Foreskin fibroblast (primary cell): ENCODE measurements at places on chromosomes 11 and 22.
A peak's percentile ranks its signal among the peaks of the same experiment; 100 is the strongest.

DNA sequence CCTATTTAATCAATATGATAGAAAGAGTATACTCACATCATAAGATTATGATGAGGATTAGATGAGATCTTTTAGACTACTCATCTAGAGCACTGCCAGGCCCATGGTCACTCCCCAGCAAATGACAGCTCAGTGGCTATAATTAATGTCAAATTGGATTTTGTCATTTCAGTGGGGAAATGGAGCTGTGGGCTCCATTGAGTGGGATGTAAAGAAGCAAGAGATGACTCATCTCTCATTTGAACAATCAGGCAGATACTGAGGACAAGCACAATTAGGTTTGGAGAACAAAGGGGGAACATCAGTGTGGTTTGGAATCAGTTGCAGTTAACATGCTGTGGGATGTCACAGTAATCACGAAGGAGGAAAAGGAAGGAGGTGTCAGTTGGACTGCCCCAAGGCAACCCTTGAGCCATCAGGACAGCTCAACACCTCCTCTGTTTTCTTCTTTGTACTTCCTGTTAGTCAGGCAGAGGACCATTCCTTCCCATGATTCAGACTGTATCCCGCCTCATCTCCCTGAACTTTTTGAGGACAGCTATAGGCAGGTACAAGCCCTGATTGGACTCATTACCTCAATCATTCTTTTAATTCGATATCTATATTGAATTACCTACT lies 473.7 kb upstream of the ISX start:
- DNase-seq = no peak

GRCh38 chr22:41699264-41700107 lies at the start of gene MEI1:
Gene MEI1 (plus strand): TSS chr22:41699503. CDS start chr22:41699539, 36 bp downstream.
- DNase-seq = peak; percentile 84

- no peak for DNase-seq
These were observed 44.2 kb upstream of the POU2AF1 start for GRCh38 chr11:111423250-111423615.

DNA sequence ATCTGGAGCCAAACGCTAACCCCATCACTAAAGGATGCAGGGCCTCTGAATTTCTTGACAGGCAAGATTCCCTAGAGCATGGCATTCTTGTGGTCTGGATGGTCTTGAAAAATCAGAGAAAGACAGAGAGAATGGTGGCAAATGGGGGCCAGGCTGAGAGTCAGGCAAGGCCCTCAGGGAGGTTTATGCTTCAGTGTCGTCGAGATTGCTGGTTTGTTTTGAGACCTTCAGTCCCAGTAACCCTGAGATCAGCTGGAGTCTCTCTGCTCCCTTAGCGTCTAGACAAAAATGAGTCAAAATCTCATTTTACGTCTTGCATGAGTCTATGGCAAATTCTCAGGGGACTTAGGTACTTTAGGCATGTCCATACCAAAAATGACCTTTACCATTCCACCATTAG lies 539.3 kb downstream of the SOX6 start:
- no peak for DNase-seq

DNA sequence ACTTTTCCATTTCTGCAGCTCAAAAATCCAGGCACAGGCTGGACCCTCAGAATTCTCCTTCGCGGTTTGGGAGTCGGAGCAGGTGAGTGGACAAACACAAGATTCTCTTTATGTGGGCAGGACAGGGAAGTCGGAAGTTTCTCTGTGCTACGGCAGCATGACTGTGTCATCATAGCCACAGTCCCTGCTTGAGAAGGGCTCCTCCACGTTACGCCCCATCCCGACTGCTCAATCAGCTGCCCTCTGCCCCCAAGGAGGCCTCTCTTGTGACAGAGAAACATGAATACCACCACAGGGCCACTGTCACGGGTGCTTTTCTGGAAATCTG lies 89.0 kb upstream of the SHISAL1 start:
- DNase-seq = no peak

- no peak for DNase-seq
These were observed 9.4 kb downstream of the SPATA19 start for GRCh38 chr11:133835593-133836548.

- peak; percentile 20 for DNase-seq
These were observed 15.9 kb downstream of the CRELD2 start for GRCh38 chr22:49934160-49934890.

GRCh38 chr22:33984656-33985285 lies 64.5 kb upstream of the LARGE1 start:
- no peak for DNase-seq

- no peak for DNase-seq
These were observed 423.1 kb downstream of the SHANK2 start for GRCh38 chr11:70829134-70829885.

DNA sequence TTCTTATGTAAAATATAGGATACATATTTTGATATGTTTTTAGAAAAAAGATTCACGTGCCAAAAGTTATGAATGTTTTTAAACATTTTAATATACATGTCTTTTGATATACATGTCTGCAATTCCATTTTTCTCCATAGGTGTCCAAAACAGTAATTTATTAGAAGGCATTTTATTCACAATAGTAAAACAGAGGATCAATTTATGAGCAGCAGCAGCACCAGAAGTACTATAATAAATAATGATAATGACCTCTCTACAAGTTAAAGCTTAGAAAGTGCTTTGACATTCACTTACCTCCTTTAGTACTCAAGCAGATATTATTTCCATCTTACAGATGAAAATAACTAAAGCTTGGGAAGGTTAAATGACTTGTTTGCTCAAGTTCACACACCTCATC lies 96.7 kb upstream of the DBX1 start:
- no peak for DNase-seq

- peak; percentile 28 for DNase-seq
These were observed 9.8 kb downstream of the MMP20 start for GRCh38 chr11:102615077-102615893.

DNA sequence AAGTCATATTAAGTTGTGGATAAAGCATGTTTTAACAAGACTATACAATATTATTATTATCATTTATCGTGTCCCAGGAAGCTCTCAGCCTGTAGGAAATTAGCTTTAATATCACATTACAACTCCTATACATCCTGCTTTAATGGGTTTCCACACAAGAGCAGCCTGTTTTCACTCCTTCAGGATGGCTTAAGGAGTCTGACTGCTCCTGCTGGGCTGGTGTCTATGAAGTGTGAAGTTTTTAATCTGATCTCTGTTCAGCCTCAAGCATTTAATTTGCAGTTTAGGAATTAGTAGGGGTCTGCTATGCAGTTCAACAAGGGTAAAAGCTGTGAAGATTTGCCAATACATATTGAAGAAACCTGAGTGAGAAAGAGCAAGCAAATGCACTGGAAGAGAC lies 653.4 kb upstream of the LRRC4C start:
- no peak for DNase-seq

DNA sequence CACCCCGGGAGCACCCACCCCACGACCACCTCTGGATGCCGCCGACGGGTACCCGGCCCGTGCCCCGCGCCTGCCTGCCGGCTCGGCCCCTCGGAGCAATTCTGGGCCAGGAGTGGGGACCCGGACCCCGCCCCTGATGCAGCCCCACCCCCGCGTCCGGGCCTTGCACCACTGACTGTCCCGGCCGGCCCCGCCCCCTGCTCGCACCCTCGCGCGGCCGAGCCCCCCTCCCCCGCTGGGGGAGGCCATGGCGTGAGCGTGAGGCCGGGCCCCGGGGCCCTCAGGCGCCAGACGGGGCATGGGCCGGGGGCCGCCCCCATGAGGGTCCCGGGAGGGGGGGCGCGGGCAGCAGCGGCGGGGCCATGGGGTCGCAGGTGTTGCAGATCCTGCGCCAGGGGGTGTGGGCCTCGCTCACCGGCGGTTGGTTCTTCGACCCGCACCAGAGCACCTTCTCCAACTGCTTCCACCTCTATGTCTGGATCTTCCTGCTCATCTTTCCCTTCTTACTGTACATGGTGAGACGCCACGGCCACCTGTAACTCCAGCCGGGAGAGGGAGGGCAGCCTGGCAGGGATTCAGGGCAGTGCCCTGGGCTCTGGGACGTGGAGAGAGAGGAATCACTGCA lies 486 bp downstream of the PCNX3 start:
- no peak for DNase-seq

DNA sequence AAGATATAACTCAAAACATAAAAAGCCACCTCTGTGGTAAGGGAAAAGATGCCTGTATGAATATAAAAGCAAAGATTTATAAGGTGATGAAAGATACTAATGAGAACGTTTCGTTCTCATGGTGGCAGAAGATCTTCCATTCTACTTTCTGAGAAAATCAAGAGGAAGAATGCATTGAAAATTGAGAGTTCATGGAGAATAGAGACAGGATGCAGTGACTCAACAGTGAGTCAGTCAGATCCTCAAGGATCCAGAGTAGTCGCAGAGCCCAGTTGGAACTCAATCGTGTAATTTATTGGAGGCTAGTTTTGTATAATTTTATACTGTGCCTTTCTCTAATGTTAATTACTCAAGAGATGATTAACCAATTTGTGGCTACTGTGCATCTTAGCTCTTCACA lies 73.3 kb downstream of the ENTHD1 start:
- DNase-seq = peak; percentile 76

GRCh38 chr11:128957202-128957482 lies 14.5 kb upstream of the TP53AIP1 start:
- DNase-seq = no peak

- DNase-seq = peak; percentile 75
These were observed 513.1 kb downstream of the MIAT start for GRCh38 chr22:27170491-27170890.

- no peak for DNase-seq
These were observed 82.6 kb upstream of the SHISAL1 start for GRCh38 chr22:44395118-44396005.

GRCh38 chr11:69644071-69644961 lies 3.4 kb downstream of the CCND1 start:
- DNase-seq = peak; percentile 95

DNA sequence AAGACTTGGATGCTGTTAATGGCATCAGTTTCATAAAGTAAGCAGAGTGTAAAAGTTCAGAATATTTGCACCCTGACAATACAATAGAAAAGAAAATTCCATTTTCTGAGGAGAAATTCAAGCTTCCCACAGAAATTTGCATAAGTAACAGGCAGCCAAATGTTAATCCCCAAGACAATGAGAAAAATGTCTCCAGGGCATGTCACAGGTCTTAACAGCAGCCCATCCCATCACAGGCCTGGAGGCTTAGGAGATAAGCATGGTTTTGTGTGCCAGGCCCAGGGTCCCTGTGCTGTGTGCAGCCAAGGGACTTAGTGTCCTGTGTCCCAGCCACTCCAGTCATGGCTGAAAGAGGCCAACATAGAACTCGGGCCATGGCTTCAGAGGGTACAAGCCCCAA lies 347.6 kb downstream of the LUZP2 start:
- DNase-seq = no peak

DNA sequence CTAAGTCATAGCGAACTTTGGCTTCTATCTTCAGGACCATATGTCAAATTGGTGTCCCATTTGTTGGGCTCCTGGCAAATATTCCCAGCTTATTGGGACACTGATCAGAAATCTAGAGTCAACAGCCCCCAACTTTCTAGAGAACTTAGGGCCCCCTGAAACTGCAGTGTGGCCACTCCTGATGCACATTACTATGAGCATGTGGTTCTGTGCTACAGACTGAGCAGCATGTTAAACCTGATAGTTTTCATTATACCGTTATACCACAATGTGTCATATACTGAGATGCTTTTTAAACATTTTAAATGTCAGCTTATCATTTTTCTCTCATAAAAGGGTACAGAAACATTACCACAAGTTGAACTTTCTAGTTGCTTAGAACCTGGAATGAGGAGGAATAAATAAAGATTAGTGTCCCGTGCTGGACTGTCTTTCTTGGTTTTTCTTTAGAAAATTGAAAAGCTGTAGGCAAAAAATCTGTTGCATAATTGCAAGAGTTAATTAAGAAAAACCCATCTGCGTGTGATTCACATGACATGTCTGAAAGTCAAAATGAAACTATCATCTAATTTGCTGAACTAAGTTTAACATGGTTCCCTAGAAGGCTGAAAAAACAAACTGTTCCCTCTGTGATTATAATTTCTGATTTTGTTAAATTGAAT lies 16.4 kb upstream of the CTSC start:
- no peak for DNase-seq

- no peak for DNase-seq
These were observed 14.2 kb upstream of the CDC42BPG start for GRCh38 chr11:64858467-64859263.

DNA sequence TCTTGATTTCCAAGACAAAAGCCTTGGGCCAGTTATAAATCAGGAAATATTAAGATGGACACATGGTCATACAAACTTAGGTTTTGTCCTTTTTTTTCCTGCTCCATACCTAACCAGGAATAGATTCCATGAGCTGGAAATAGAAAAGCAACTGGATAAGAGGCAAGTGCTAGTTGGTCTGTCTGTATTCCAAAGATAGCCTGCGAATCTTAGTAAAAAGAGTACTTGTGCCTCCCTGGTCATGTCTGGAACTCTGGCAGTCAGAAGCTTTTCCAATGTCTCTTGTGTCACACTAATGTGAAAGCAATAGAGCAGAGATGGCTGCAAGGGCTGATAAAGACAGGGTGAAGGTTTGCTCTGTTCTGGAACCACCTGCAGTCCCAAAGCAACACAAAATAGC lies 590.2 kb upstream of the ANO5 start:
- DNase-seq = no peak

DNA sequence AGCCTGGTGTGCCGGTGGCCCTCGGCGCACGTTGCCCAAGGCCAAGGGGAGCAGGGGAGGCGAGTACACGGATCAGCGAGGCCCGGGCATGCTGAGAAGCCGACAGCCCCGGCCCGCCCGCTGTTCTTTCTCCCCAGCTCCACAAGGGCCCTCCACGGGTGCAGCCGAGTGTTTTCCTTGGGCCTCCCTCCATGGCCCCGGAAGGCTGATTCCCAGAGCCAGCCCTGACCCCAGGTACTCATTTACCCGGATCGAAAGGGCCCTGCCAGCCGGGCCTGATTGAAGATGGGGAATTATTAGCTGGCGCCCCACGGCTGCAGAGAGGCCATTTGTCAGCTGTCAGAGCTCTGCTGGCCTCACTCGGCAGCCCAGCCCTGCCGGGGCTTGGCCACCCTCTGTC lies 53.1 kb downstream of the WNT7B start:
- no peak for DNase-seq

GRCh38 chr22:22977479-22978200 lies 90.0 kb downstream of the IGLL5 start:
- DNase-seq = no peak

DNA sequence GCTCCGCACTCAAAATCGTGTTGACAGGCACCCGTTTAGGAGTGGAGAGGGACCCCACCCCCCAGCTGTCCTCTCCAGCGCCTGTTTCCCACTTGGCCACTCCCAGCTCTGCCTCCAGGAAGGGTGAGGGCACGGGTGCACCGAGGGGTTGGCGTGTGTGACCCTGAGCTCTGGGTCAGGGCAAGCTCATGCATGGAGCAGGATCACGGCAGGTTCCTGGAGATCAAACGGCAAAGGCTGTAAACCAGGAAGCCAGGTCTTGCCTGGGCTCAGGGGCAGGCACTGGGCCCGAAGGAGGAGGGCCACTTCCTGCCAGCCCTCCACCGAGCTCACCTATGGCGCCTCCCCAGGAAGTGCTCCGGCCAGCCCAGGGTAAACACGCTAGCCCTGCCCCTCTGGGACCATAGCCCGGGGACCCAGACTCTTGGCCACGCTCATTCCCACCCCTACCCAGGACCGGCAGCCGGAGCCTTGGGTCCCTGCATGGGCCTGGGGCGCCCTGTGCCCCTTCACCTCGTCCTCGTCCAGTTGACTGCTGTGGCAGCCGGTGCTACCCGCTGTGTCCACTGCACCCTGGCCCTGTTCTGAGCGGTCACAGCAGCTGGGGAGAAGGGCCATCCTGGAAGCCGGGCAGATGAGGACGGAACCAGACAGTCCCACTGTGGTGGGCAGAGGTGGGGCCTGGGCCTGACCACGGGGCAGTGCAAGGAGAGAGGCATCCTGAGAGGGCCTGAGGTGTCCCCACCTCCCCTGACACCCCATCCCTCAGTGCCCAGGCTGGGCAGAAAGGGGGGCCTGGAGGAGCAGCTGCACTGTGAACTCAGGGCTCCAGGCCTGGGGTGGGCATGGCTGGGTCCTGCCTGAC lies 1.0 kb upstream of the EPS8L2 start:
- no peak for DNase-seq
